WERI-Rb-1 (cell line): ENCODE measurements at places on chromosomes 4 and X.
A peak's percentile ranks its signal among the peaks of the same experiment; 100 is the strongest.

GRCh38 chr4:75511841-75512240 is 2.4 kb downstream of the RCHY1 start:
- DNase-seq: no peak

DNA sequence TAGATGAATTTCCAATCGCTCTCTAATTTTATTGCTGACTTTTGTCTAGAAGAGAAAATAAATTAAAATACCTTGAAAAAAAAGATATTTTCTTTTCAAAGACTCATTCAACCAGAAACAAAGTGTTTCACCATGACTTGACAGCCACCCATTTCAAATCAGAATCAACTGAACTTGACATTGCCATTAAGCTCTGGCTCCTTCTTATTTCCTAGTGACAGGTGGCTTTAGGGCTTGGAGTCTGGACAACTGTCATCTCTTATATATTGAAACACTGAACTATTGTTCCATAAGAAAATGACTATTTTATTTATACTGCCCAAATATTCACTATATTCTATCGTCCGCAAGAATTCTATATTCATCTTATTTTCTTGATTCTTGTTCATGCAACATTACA is 229.2 kb downstream of the SLC39A8 start:
- DNase-seq: no peak

DNA sequence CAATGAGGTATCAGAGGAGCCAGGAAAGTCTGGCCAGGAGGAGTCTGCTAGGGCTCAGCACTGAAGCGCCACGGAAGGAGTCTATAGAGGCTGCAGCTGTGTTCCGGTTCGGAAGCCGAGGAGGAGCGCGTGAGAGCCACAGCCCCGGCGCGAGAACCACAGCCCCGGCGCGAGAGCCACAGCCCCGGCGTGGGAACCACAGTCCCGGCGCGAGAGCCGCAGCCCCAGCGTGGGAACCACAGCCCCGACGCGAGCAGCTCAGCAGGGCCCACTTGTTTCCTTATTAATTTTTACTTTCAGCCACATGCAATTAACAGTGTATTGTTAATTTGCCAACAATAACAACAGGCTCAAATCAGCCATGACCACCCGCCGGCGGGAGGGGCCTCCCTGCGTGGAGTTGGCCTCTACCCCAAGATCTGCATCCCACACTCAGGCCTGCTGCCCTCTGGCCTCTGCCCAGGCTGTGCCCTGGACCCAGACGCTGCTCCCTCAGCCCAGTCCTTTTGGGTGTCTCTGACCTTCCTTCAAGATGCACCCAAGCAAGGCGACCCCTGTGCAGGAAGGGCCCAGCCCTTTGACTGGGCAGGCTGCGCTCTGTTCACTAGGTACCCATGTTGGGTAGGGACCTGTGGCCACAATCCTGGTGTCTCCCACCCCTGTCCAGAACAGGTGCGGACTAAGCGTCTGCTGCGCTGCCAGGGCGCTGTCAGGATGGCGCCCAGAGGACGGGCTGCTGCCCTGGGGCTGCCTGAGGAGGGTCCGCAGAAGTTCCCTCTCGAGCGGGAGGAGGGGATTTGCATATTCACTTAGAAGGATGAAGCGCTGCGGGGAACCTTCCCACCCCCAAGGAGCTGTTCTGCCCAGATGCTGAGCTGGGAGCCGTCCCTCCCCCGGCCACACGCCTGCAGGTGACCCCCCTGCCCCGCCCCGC is 113.8 kb downstream of the ADRA2C start:
- DNase-seq: no peak

- no peak for DNase-seq
Measured at GRCh38 chr4:80115368-80116181, 42.5 kb upstream of the ANTXR2 start.

- DNase-seq: no peak
Measured at GRCh38 chrX:141341341-141341740, 99.0 kb upstream of the SPANXC start.

DNA sequence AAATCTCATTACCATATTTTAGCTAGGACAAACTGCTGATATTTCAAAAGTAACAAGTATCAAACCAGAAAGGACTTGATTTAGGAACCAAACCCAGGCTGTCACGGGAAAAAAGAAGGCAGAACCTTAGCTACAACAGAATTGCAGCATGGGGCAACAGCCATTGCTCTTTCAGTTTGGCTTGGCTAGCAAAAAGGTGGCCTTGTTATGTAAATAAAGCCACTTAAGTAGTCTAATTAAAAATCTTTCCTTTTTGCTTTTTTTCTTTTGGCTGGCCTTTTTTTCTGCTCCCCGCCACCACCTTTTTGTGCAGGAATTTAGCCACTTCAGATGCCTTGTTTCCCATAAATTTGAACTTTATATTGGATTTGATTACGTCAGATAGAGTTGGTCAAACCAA is 235.9 kb downstream of the CPXCR1 start:
- no peak for DNase-seq

GRCh38 chrX:20285511-20285910 is 18.8 kb upstream of the RPS6KA3 start:
- no peak for DNase-seq

- DNase-seq: peak; percentile 51
Measured at GRCh38 chr4:25842229-25842845, 20.5 kb downstream of the SEL1L3 start.

DNA sequence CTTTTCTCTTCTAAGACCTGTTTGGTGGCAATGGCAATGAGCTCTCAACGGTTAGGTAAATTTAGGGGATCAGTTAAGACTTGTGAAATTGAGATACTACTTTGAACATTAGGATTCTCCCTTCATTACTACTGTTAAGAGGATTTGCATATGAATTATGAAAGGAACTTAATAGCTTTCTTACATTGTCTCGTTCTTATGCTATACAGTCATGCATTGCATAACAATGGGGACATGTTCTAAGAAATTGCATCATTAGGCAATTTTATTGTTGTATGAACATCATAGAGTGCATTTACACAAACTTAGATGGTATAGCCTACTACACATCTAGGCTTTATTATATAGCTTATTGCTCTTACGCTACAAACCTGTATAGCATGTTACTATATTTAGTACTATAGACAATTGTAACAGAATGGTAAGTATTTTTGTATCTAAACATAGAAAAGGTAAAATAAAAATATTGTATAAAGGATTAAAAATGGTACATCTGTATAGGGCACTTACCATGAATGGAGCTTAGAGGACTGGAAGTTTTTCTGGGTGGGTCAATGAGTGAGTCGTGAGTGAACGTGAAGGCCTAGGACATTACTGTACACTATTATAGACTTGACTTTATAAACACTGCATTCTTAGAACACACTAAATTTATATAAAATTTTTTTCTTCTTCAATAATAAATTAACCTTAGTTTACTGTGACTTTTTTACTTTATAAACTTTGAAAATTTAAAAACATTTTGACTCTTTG is 62.5 kb downstream of the PAQR3 start:
- DNase-seq: no peak

GRCh38 chrX:23497919-23498318 is 163.3 kb downstream of the PTCHD1 start:
- DNase-seq: no peak

- DNase-seq: peak; percentile 43
Measured at GRCh38 chr4:169485791-169486742, 126.3 kb downstream of the NEK1 start.

DNA sequence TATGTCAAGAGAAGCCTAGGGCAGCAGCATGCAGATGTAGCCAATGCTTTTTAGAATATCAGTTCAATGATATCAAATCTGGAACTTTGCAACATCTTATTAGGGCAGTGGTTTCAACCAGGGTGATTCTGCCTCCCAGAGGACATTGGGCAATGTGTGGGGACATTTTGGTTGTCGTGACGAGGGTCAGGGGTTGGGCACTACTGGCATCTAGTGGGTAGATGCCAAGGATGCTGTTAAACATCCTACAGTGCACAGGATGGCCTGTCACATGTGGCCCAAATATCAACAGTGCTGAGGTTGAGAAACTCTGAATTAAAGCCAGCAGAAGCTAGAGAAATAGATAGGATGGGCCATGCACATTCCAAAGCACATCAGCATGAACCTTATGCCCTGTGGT is 152.3 kb downstream of the AMELX start:
- DNase-seq: no peak

- no peak for DNase-seq
Measured at GRCh38 chr4:32958586-32958985, 2238.4 kb downstream of the PCDH7 start.

- no peak for DNase-seq
Measured at GRCh38 chr4:136329042-136329662, 1203.1 kb downstream of the PCDH18 start.

DNA sequence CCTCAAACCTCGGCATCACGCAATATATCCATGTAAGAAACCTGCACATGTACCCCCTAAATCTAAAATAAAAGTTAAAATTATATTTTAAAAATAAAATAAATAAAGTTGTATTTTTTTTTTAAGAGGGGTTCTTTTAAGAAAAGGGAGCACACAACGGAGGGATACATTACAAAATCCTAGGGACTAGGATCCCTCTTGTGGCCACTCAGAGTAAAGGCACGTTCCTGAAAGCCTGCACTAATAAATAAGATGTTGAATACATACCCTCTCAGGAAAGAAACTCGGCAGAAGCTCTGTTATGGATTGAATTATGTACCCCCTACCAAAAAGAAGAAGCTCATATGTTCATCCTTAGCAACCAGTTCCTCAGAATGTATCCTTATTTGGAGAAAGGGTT is 50.9 kb upstream of the PRDX4 start:
- DNase-seq: no peak

DNA sequence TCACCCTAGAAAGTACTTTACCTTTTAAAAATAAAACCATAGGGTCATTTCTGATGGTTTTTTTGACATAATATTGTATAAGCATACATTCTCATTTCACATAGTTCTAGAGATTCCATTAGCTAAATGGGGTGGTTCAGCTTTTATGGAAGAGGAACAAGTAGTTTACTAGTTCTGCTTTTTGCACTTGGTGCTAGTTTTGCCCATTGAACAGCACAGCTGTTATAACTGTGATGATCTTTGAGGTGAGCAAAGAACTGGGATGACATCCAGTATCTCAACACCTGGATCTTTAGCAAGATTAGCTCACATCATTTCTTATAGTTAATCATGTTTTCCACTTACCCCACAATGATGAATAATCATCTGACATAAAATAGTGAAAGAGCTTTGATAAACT is 40.9 kb downstream of the MOB1B start:
- DNase-seq: no peak

DNA sequence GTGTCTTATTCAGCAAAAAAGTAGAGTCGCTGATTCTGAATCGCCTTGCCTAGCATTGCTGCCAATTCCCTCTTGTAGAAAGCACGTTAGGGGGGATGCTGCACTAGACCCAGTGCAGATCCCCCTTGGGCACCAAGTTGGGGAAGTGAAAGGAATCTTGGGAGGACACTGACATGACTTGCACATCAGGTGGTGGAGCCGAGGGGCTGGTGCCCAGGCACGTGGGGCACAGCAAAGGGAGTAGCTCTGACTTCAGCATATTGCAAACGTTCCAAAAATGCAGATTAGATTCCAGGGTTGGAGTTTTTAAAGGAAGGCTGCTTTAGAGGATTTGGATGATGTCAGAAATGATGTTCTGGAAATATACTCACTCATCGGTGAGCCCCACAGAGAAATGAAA is 47.4 kb upstream of the GPM6B start:
- DNase-seq: no peak

- DNase-seq: no peak
Measured at GRCh38 chrX:39508300-39508692, 589.5 kb downstream of the BCOR start.

- no peak for DNase-seq
Measured at GRCh38 chr4:71201057-71201456, 137.8 kb upstream of the SLC4A4 start.

GRCh38 chr4:10117359-10118047 is 904 bp upstream of the WDR1 start:
- no peak for DNase-seq

- no peak for DNase-seq
Measured at GRCh38 chrX:136597356-136597755, 50.6 kb upstream of the CD40LG start.

DNA sequence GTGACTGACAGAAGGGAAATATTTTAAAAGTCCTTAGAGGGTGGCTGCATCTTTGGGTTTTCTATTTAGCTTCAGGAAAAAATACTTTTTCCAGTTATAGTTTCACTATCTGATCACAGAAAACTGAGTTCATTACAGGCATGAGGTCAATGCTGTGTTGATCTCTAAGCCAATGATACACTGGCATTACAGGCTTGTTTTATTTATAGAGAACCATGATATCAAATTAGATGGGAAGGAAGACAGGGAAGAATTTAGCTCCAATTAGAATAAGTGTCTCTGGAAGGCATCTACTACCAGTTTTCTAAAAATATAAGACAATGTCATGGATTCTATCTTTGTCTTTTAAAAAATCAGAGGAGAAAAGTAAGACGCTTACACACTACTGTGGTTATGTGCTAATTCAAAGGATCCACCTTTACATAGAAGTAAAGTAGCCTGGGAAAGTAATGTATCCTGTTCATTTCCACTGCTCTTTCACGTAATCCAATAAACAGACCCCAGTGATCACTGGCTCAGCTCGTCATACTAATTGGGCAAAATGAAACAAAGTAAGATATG is 344.5 kb upstream of the PPARGC1A start:
- DNase-seq: no peak

DNA sequence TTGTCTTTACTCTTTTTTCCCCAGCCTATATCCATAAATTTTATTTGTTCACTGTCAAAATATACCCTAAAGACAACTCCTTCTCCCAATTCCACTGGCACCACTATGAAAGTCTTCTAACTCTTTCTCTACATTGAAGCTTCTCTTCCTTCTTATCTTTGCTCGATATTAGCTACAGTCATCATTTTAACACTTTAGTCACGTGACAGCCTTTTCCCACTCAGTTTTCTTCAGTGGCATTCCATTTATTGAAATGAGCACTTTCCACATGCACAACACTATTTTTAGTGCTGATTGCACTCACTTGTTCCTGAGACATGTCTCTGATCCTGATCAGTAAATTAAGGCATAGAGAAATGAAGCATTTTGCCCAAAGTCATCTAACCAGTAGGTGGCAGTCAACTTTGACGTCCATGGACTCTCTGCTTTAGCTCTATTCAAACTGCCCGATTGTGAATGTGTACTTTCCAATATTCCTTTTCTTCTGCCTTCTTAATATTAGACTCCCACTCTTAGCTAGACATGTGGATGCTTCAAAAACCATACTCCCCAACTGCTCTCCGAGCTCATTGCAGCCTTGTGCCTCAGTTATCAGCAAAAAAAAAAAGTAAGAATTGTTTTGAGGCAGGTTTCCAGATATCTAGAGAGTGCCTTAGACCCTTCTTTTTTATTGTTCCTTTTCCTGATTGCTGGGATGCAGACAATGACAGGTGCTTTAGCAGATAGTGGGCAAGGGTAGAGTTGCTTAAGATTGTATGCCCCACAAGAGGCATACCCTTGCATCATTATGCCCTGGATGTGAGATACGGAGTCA is 394.4 kb upstream of the ADGRL3 start:
- peak; percentile 19 for DNase-seq

GRCh38 chr4:78926826-78927225 is 12.4 kb downstream of the PAQR3 start:
- DNase-seq: no peak
